ENCODE measurements at places on chromosomes 1 and 21. TPM values are rescaled to one million over a fixed set of nuclear protein-coding genes. Genes with fewer than 3 reads are reported as not detected.

GRCh38 chr1:79264975-79265818 is 258.7 kb upstream of the ADGRL4 start:
- DNase-seq, result no peak

DNA sequence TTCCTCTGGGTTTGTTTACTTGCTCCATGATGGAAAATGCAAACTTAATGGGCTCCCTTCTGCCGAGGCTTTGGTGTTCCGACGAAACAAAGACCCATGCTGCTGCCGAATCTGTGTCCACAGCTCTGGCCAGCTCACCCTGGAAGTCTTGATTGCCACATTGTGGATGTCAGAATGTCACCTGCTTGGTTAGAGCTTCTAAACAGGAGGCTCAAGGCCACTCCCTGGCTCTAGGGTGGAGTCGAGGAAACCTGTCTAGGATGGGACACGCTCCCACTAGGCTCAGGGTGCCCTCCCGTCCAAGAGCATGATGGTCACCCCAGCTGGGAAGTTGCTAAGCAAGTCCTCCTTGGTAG is 279.3 kb upstream of the VAMP3 start:
- no peak for DNase-seq

- no peak for DNase-seq
Observed at GRCh38 chr1:10737651-10738050, 58.8 kb downstream of the CASZ1 start.

- no peak for DNase-seq
Observed at GRCh38 chr1:14103878-14104430, 404.0 kb downstream of the PRDM2 start.

- DNase-seq, result no peak
Observed at GRCh38 chr1:155005076-155006011, 2.7 kb downstream of the ZBTB7B start.

The CAPN9 gene
- not detected for polyA plus RNA-seq

GRCh38 chr1:196650403-196650802 is 1.4 kb upstream of the CFH start:
- DNase-seq, result no peak

GRCh38 chr1:224213438-224214119 is 30.5 kb downstream of the DEGS1 start:
- no peak for DNase-seq

The TNFRSF1B gene
- 0.36 TPM for polyA plus RNA-seq

- DNase-seq, result no peak
Observed at GRCh38 chr21:34519016-34519415, 7.0 kb upstream of the KCNE1 start.

DNA sequence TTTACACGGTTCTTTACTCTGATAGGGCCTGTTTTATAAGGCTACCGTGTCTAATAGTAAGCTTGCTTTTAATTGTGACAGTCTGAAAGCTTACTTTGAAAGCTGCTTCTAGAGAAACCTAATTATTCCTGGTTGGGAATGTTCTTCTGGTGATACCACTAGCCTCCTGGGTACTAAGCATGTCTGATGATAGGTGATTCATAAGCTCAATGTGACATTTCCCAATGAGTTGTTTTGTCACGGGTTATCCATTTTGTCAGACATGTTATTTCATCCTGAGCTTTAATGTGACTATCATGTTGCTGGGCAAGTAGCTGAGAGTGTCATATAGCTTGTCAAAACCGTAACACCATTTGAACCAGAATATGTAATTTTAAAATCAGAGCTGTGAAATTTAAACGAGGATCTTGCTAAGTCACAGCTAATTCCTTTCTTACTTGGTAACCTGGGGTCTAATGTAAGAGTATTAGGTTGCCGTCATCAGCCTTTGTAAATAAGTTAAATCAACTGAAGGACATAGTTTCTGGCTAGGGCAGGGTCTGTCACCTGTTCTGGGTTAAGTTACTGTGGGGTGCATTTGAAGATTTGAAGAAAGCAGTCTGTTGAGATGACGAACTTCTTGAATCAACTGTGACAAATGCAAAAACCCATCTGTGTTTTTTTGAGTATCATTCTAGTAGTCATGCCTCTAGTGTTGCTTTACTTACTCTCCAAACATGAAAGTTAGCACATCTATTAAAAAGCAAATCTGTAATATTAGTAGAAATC is 529.2 kb downstream of the USP25 start:
- DNase-seq, result no peak

DNA sequence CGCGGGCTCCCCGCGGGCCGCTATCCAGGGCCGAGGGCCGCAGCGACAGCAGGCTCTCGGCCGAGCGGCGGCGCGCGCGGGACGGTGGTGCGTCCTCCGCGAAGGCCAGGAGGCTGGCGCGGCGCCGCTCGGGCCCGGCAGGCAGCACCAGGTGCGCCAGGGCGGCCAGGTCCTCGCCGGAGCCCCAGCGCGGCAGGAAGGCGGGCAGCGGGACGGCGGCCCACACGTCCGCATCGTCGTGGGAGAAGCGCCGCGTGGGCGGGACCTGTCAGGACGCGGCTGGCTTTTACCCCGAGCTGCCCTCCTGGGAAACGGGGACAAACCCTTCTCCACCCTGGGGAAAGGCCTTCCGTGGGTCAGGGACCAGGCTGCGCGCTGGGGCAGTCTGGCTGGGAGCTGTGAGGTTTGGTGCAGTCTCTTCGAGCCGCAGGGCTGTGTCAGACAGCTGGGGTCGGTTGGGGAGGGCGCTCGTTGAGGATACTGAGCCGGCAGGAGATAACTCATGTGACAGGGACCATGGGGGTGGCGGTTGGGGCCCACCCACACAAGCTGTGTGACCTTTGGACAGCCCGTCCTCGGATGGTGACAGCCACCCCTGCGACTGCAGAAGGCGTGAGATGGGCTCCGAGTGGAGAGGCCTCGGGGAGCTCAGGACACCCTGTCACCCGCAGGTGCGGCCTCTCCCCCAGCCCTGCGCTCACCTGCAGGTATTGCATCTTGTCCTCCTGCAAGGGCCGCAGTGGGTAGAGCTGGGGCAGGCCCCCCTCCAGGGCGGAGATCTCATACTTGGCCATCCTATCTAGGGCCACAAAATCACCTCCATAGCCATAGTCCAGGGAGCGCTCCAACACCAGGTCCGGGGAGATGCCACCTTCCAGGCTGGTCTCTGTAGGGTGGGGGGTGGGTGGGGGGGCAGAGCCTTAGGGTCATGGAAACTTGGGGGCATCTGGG is 6.0 kb downstream of the HES3 start:
- no peak for DNase-seq

- DNase-seq, result no peak
Observed at GRCh38 chr1:59004755-59005154, 220.9 kb upstream of the JUN start.

DNA sequence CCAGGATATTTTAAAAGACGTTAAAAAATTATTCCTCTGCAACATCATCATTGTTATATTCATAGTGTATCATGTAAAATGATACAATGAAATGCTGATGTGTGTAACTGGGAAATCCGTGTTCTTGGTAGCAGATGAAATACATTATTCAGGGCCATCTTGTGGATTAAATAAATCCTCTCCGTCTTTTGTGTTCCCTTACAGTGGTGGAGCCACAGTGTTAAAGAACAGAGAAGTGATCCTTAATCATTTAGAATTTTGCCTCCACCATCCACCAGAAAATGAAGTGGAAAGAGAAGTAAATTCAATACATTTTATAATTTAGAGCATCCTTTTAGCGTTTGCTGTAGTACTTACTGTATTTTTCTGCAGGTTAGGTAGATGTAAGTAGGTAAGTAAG is 1.3 kb downstream of the DYRK3 start:
- DNase-seq, result no peak

DNA sequence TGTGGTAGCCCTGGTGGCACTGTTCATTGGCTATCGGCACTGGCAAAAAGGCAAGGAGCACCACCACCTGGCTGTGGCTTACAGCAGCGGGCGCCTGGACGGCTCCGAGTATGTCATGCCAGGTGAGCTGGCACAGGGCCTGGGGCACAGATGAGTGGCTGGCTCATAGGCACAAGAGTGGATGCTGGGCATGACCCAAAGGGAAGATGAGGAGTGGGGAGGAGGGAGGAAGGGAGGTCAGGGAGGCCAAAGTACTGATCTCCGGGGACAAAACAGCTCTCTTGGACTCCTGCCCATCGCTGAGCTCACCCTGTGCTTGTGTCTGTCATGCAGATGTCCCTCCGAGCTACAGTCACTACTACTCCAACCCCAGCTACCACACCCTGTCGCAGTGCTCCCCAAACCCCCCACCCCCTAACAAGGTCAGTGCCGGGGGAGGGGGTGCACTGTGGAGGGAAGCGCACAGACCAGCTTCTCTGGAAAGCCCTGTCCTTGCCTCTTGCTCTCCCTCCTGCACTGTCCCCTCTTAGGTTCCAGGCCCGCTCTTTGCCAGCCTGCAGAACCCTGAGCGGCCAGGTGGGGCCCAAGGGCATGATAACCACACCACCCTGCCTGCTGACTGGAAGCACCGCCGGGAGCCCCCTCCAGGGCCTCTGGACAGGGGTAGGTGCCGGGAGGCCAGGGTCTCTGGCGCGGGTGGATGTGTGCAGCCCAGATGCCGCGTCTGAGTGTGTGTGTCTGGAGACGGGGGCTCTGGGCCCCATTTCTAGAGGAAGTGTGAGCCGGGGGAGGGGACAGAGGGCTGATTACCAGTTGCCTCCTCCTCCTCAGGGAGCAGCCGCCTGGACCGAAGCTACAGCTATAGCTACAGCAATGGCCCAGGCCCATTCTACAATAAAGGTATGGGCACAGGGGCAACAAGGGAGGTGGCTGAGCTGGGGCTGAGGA is 7.3 kb upstream of the LRRC71 start:
- DNase-seq, result peak; percentile 89

DNA sequence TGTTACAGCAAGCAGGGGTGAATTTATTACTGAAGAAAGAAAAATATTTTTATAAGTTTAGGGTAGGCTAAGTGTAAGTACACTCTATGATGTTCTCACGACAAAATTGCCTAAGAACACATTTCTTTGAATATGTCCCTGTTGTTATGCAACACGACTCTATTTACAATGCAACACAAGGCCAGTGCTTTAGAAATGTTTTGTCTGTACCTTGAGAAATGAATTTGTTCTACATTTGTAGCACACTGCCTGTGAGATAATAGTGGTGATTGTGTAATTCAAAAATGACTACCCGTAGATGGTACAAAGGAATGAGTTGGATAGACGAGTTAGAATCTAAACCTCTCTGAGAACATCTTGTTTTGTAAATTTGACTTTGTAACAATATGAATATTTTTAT is 63.7 kb upstream of the IGSF5 start:
- no peak for DNase-seq

Data from SK-N-SH (cell line).